ENCODE measurements at places on chromosomes 7 and 10. TPM values are rescaled to one million over a fixed set of nuclear protein-coding genes. Genes with fewer than 3 reads are reported as not detected.

DNA sequence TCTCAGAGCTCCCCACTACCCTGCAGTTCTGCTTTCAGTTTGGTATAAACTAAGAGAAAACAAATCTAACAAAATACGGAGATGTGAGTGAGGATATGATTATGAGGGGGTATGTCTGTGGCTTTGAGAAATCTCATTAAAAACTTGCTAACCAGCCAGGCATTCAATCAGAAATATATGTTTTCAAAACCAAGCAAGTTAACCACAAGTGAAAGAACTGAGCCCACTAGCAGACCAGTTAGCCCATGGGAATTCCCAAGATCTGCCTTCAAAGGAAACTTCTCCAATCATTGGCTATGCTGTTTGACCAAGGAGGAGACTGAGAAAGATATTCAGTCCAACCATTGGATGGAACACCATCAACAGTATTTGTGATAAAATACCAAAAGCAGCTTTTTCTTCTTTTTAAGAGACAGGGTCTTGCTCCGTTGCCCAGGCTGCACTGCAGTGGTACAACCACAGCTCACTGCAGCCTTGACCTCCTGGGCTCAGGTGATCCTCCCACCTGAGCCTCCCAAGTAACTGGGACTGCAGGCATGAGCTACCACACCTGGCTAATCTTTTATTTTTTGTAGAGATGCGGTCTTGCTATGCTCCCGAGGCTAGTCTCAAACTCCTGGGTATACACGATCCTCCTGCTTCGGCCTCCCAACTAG, 41.2 kb downstream of the FGFR2 start:
- peaks cover 74% of the 10 kb centered on the region for H3K27me3 ChIP-seq
- DNase-seq, result no peak
- H3K4me3 ChIP-seq, result no peak overlapping the region

The CALHM3 gene
- total RNA-seq, result 4.1 TPM

The RAB11FIP2 gene
- 4.4 TPM for total RNA-seq

The NXPH1 gene
- not detected for total RNA-seq

GRCh38 chr10:26804418-26805393, 56.1 kb downstream of the ABI1 start:
- no peak overlapping the region for H3K27ac ChIP-seq
- no peak overlapping the region for H3K4me3 ChIP-seq
- DNase-seq, result peak; percentile 5
- H3K4me1 ChIP-seq, result peaks cover 7% of the 10 kb centered on the region
- H3K27me3 ChIP-seq, result no peaks in the 10 kb centered on the region
- no peaks in the 10 kb centered on the region for H3K36me3 ChIP-seq

DNA sequence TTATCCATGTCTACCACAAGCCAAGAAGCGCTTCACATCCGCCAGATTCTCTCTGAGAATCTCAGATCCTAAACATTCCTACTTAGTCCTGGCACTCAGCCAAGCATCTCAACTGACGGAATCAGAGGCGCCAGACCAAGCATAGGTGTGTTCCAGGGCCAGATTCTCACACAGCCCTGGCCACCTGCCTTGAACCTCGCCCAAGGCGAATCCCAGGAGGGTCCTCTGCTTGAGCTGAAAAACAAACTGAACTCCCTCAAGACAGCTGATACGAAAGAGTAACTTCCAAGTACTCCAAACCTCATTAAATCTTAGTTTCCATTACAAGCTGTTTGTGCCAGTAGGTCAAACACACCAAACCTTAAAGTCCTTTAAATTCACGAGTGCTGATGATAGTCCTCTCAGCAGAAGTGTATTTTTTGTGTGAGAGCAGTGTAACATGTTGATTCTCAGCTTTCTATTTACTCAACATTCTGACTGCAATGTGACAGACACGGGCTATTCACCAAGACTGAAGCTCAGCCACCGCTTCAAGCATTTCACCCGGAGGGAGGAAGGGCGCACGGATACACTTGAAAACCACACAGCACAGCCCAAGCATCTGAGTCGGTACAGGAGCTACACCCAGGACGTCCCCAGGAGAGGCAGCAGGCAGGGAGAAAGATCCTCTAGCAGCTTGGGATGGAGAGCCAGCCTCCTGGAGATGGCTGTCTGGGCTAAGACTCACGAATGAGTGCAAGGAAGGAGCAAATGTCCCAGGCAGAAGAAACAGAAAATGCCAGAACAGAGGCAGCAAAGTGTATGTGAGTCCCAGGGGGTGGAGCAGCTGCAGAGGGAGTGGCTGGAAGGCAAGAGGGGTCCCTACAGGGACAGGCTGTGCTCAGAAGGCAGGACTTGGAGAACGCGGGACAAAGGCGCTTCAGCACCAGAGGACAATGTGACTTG, 6.0 kb downstream of the PARD3 start:
- H3K4me3 ChIP-seq, result no peak overlapping the region
- H3K27ac ChIP-seq, result no peak overlapping the region
- H3K4me1 ChIP-seq, result peaks cover 31% of the 10 kb centered on the region
- no peaks in the 10 kb centered on the region for H3K27me3 ChIP-seq

The BMPER gene
- total RNA-seq, result 0.06 TPM

- no peaks in the 10 kb centered on the region for H3K4me1 ChIP-seq
- no peak for DNase-seq
- no peak overlapping the region for H3K4me3 ChIP-seq
Observed at GRCh38 chr10:26743091-26743490, 45.6 kb downstream of the PDSS1 start.

The PNLIPRP3 gene
- total RNA-seq, result not detected

DNA sequence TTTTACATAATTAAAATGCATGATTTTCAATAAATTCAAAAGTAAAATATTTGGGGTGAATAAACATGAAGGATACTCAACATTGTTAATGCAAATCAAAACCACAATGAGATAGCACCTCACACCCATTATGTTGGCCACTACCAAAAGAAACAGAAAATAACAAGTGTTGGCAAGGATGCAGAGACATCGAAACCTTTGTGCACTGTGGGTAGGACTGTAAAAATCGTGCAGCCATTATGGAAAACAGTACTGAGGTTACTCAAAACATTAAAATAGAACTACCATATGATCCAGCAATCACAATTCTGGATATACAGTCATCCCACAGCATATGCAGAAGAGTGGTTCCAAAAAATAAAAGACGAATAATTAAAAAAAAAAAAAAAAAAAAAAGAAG, 13.1 kb downstream of the EZH2 start:
- no peak overlapping the region for H3K4me3 ChIP-seq
- DNase-seq, result no peak
- H3K4me1 ChIP-seq, result no peaks in the 10 kb centered on the region
- H3K27me3 ChIP-seq, result no peaks in the 10 kb centered on the region
- no peak overlapping the region for H3K27ac ChIP-seq

DNA sequence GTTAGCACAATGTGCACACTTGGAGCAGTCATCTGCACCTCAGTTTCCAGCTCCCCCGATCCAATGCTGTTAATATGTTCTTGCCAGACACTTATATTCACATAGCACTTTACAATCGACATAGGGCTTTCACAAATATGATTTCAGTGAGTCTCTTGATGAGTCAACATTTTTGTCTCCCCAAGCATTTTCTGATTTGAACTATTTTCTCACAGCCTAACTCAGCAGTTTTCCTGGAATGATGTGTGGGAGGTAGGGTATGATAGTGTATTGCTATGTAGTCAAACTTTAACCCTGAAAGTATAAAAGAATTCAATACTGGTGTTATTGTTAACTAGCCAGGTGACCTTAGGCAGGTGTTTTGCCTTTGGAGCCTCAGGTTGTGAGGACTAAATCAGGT, 82.5 kb upstream of the LRGUK start:
- no peaks in the 10 kb centered on the region for H3K36me3 ChIP-seq
- H3K27ac ChIP-seq, result no peak overlapping the region
- H3K4me3 ChIP-seq, result no peak overlapping the region
- no peak for DNase-seq
- no peaks in the 10 kb centered on the region for H3K4me1 ChIP-seq

GRCh38 chr10:77553966-77554365, 83.6 kb downstream of the KCNMA1 start:
- DNase-seq, result peak; percentile 62
- no peaks in the 10 kb centered on the region for H3K27me3 ChIP-seq
- peaks cover 5% of the 10 kb centered on the region for H3K36me3 ChIP-seq
- peaks cover 10% of the 10 kb centered on the region for H3K4me1 ChIP-seq
- no peak overlapping the region for H3K4me3 ChIP-seq

GRCh38 chr7:156612930-156613329, 27.6 kb upstream of the RNF32 start:
- H3K4me3 ChIP-seq, result no peak overlapping the region
- no peaks in the 10 kb centered on the region for H3K36me3 ChIP-seq
- H3K4me1 ChIP-seq, result no peaks in the 10 kb centered on the region
- H3K27me3 ChIP-seq, result peaks cover 11% of the 10 kb centered on the region
- no peak for DNase-seq

The SPDYE6 gene
- not detected for total RNA-seq

- DNase-seq, result peak; percentile 4
- H3K4me1 ChIP-seq, result peaks cover 12% of the 10 kb centered on the region
- H3K4me3 ChIP-seq, result no peak overlapping the region
- H3K27me3 ChIP-seq, result no peaks in the 10 kb centered on the region
- H3K27ac ChIP-seq, result no peak overlapping the region
Observed at GRCh38 chr7:46440186-46440585, 519.1 kb upstream of the IGFBP3 start.

The TRIM4 gene
- 13.9 TPM for total RNA-seq

DNA sequence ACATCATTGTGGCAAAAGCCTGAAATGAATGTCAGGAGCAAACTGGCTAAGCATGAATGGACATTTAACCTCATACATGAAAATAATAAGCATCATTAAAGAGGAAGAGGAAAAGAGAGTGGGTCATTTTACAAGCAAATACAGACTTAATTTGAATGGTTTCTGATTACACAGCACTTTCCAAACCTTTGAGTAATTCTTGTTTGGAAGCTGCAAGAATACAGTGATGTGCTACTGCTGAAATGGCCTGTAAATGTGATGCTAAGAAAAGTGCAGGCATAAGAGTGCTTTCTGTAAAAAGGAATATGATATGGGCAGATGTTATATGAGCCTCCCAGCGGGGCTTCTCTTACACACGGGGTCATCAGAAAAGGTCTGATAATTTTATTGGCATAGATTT, 30.2 kb downstream of the TAS2R16 start:
- no peak overlapping the region for H3K4me3 ChIP-seq
- H3K36me3 ChIP-seq, result no peaks in the 10 kb centered on the region

DNA sequence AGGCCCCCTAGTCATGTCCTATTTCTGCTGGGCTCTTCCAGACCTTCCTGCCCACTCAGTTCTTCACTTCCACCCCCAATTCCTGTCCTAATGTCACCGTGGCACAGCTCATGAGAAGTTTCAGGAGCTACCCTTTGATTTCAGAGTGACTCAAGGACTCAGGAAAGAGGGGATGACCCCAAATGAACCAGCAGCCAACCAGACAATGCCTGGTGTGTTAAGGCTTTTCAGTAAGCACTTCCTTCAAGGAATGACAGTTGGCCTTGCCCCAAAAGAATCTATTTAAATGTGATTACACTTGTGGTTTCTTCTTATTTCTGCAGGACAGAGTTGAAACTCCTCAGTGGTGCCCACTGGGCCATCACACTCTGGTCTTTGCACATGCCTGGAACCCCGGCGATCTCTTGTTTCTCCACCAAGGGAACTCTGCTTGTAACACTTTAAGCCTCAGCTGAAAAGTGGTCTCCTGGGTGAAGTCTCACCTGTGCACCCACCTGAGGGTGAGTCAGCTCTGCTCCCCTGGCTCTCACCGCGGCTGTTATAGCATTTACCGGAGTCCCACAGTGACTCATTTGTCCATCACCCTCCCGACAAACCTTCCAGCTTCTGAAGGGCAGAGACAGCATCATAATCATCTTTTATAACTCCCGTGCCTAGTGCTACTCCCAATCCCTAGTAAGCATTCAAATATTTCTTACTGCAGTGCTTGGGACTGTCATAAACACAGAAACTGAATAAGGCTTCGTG, 123.0 kb upstream of the SVIL start:
- H3K27me3 ChIP-seq, result no peaks in the 10 kb centered on the region
- H3K36me3 ChIP-seq, result no peaks in the 10 kb centered on the region

The SLC25A13 gene
- 14.6 TPM for total RNA-seq

The SSC4D gene
- 0.86 TPM for total RNA-seq

DNA sequence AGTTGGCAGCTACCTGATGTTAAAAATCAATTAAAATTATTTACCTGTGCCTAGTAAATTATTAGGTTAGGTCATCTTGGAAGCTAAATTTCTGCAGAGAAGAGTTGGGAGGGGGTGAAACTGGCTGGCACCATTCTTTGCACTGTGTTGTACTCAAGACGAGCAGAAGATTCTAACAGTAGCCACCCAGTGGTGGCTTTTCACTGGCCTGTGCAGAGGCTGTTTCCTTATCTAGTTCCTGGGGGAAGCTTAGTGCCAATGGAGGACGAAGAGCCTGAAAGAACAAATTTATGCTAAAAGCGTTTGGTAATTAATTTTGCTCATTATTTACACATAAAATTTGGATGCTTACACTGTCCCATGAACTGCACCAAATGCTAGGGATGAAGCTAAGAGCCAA, 595.3 kb downstream of the XPNPEP1 start:
- H3K36me3 ChIP-seq, result no peaks in the 10 kb centered on the region
- peaks cover 5% of the 10 kb centered on the region for H3K4me1 ChIP-seq
- no peak overlapping the region for H3K4me3 ChIP-seq
- no peaks in the 10 kb centered on the region for H3K27me3 ChIP-seq

DNA sequence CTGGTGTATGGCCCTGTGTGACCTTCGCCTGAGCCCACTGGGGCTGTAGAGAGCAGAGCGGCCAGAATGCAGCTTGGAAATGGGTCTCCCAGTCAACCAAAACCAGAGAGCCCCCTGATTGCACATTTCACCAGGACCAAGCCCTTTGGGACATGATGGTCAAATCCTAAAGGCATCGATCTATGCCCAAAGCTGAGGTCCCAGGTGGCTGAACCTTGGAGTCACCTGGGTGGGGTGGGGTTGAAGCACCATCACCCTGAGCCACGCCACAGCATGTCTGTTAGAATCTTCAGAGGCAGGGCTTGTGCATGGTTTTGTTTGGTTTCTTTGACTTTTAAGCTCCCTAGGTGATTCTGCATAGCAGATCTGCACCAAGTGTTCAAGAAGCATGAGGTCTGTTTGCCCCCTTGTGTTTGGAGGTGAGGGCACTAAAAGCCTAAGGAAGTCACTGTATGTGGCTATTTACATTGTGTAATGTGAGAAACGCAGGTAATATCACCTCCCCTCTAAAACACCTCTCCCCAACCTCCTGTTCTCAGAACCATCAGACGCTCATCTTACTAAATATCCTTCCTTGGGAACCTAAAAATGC, 9.6 kb downstream of the PKD1L1 start:
- DNase-seq, result peak; percentile 44
- H3K4me3 ChIP-seq, result no peak overlapping the region
- H3K36me3 ChIP-seq, result no peaks in the 10 kb centered on the region
- H3K27ac ChIP-seq, result no peak overlapping the region

The XRCC2 gene
- 18.7 TPM for total RNA-seq

The NPSR1 gene
- total RNA-seq, result not detected

GRCh38 chr7:43856996-43857395, 12.3 kb downstream of the MRPS24 start:
- H3K4me3 ChIP-seq, result no peak overlapping the region
- no peaks in the 10 kb centered on the region for H3K27me3 ChIP-seq
- DNase-seq, result no peak
- no peak overlapping the region for H3K27ac ChIP-seq

The SORCS3 gene
- 0.46 TPM for total RNA-seq

The PTF1A gene
- total RNA-seq, result not detected

The ABCC2 gene
- 2.4 TPM for total RNA-seq

GRCh38 chr10:96912405-96912804, 80.3 kb downstream of the LCOR start:
- H3K27me3 ChIP-seq, result no peaks in the 10 kb centered on the region
- H3K27ac ChIP-seq, result no peak overlapping the region
- no peak overlapping the region for H3K4me3 ChIP-seq
- H3K36me3 ChIP-seq, result no peaks in the 10 kb centered on the region

Data from PC-3 (cell line).